ENCODE measurements at places on chromosomes 2 and 18.

DNA sequence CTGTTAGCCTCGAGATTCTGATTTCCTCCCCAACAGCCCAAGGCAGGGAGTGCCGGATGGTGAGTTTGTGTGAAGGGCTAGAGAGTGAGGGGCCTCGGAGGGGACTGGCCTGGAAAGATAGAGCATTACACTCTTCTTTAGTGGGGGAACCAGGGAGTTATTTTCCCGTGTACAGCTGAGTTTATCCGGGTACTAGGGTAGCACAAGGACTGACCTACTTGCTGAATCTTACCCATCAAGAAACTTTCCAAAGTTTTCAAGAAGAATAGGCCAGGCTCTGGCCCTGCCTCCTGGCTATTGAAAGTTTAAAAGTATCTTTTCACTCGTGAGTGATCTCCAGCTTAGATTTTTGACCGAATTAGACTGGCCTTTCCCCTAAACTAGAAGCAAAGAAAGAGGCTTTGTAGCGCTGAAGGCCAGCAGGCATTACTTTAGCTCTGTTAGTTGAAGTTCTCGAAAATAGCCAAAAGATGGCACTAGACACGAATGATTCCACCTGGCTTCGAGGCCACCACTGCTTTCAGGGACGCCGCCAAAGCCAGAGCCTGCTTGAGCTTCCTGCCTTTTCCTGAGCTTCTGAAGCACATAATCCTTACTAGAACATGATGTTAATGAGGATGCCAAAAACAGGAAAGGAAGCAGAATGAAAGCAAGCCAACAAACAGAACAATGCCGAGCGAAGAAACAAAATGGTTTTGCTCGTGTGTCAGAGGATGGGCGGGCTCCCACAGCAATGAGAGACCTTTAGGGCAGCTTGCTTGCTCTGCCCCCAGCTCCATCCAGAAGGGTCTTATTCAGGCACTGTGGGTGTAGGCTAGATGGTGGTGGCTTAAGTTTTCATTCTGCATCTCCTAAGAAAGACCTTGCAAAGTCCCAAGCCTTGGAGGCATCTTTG lies 55.8 kb downstream of the TSN start:
- H3K4me3 ChIP-seq = no peak overlapping the region
- peak; percentile 14 for DNase-seq
- H3K4me1 ChIP-seq = peaks cover 5% of the 10 kb centered on the region
- H3K27me3 ChIP-seq = no peaks in the 10 kb centered on the region

GRCh38 chr2:60553495-60554073 lies at the start of gene BCL11A:
TSS of gene BCL11A (minus strand) at chr2:60553654. CDS start at chr2:60553270, 384 bp downstream.
- peak within 1 kb of the TSS; percentile 100 for H3K4me3 ChIP-seq
- peaks cover 21% of the 10 kb centered on the region for H3K4me1 ChIP-seq
- peak within 1 kb of the TSS; percentile 100 for H3K27ac ChIP-seq
- no peaks in the 10 kb centered on the region for H3K27me3 ChIP-seq
- DNase-seq = peak; percentile 81

DNA sequence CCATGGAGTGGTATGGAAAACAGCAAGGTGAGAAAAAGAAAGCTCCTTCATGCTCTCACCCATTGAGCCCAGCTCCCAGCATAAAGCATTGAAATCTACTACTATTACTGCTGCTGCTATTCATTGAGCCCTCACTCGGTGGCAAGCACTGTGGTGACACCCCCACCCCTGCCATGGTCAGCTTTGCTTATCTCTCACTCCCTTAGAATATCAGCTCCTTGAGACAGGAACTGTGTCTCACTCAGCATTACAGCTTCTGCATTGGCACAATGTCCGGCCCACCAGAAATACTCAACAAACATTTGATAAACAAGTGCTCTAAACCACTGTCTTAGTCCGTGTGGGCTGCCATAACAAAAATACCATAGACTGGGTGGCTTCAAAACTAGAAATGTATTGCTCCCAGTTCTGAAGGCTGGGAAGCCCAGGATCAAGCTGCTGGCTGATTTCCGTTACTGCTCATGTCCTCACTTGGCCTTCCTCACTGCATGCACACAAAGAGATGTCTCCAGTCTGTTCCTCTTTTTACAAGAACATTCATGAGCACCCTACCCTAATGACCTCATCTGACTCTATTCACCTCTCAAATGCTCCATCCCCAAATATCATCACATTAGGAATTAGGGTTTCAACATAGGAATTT lies 116.3 kb downstream of the ZBTB7C start:
- no peak overlapping the region for H3K4me3 ChIP-seq
- no peaks in the 10 kb centered on the region for H3K27me3 ChIP-seq
- DNase-seq = no peak
- no peaks in the 10 kb centered on the region for H3K4me1 ChIP-seq
- no peaks in the 10 kb centered on the region for H3K36me3 ChIP-seq

DNA sequence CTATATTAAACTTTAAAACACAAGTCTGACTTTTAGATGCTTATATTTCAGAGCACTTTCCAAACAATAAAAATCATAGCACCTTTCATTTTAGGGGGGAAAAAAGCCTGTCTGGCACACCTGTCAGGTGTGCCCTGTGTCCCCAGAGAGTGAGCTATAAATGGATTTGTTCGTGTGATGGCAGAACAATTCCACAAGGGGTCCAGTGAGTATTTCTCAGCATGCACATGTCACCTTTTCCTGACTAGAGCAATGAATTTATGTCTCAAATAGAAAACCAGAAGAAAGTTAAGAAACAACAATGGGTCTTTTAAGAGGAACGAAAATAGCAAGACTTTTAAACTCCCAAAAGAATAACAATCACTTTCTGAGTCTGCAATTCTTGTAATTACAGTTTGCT lies 55.9 kb downstream of the ACVR1C start:
- no peaks in the 10 kb centered on the region for H3K36me3 ChIP-seq
- H3K27ac ChIP-seq = no peak overlapping the region
- H3K27me3 ChIP-seq = no peaks in the 10 kb centered on the region
- no peak for DNase-seq
- H3K4me3 ChIP-seq = no peak overlapping the region

- DNase-seq = no peak
- H3K4me3 ChIP-seq = no peak overlapping the region
Measured at GRCh38 chr18:9986156-9986930, 72.5 kb downstream of the VAPA start.

DNA sequence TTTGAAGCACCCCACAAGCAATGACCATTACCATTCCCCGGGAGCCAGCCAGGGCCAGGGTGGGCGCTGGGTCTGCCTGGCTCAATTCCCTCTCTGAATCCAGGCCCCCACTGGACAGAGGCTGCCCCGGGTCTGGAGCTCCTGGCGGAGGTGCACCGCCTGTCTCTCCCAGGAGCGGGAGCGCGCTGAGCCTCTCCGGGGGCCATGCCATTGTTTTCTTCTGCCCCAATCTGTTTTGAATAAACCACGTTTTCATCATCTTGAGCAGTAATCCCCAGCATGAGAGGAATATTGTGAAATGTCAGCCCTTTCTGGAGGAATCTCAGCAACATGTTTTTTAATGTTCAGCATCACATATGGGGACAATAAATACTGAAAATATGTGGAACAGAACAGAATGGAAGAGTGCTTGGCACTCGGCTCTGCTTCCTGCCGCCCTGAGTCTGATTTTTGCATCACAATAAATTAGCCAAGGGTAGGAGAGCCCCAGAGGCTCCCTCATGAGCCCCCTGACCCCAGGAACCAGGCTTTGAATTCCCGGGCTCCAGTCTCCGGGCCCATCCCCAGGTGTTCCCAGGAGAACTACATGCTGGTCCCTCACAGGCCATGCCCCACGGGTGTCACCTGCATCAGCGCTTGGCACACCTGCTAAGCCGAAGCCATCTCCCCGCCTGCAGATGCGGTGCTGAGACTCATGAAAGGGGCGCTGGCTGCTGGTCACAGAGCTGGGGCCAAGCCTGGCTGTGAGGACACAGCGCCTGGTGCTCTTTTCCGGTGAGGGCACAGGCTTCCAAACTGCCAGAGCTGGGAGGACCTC lies 88.8 kb downstream of the INHBB start:
- H3K4me3 ChIP-seq = no peak overlapping the region
- H3K36me3 ChIP-seq = no peaks in the 10 kb centered on the region
- H3K4me1 ChIP-seq = no peaks in the 10 kb centered on the region

DNA sequence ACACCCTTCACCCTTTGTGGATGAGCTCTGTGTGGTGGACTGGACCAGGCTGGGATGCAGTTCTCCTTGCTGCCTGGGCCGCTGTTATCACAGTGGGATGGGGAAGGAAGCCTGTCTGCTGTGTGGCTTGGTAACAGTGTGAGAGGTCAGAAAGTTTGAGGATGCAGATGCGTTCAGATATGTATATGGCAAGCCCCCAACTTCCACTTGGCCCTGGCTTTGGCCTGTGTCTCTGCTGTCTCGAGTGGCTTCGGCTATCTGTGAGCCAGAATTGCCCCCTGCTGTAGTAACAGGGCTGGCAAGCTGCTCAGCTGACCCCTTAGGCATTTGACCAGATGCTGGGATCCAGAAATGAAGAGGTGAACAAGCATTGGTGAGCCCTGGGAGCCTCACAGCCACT lies 106.8 kb downstream of the WDSUB1 start:
- H3K27ac ChIP-seq = no peak overlapping the region
- no peak for DNase-seq
- peaks cover 7% of the 10 kb centered on the region for H3K27me3 ChIP-seq
- no peak overlapping the region for H3K4me3 ChIP-seq
- H3K4me1 ChIP-seq = no peaks in the 10 kb centered on the region

DNA sequence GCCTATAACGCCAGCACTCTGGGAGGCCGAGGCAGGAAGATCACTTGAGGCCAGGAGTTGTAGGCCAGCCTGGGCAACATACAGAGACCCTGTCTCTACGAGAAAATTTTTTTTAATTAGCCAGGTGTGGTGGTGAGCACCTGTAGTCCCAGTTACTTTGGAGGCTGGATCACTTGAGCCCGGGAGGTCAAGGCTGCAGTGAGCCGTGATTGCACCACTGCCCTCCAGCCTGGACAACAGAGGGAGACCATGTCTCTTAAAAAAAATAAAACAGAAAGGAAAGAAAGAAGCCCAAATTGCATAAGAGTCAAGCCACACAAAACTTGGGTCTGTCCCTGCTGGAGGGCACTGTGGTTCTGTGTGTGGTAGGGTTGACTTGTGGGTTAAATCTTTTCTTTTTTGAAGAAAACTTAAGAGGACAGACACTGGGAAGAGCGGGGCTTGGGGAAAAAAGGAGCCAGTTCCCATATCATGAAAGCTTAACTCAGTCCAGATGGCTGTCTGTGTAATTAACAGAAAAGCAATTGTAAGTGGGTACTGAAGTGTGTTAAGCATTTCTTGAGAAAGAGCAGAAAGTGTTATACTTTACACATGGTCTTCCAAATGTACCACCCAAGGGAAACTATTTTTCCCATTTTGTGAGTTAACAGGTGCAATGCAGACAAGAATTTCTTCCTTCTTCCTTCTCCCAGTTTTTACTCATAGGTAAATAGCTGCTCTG lies 115.1 kb downstream of the ALPK2 start:
- no peak overlapping the region for H3K4me3 ChIP-seq
- peaks cover 22% of the 10 kb centered on the region for H3K27me3 ChIP-seq
- H3K36me3 ChIP-seq = no peaks in the 10 kb centered on the region
- H3K4me1 ChIP-seq = peaks cover 5% of the 10 kb centered on the region

- H3K27me3 ChIP-seq = no peaks in the 10 kb centered on the region
- H3K36me3 ChIP-seq = no peaks in the 10 kb centered on the region
- H3K27ac ChIP-seq = no peak overlapping the region
- H3K4me1 ChIP-seq = no peaks in the 10 kb centered on the region
- H3K4me3 ChIP-seq = no peak overlapping the region
- no peak for DNase-seq
Measured at GRCh38 chr18:53070788-53071187, 730.8 kb downstream of the DCC start.

- peak overlapping the region; percentile 64 for H3K4me3 ChIP-seq
- no peak for DNase-seq
- no peaks in the 10 kb centered on the region for H3K27me3 ChIP-seq
- H3K4me1 ChIP-seq = peaks cover 60% of the 10 kb centered on the region
- H3K27ac ChIP-seq = peak overlapping the region; percentile 95
- peaks cover 8% of the 10 kb centered on the region for H3K36me3 ChIP-seq
Measured at GRCh38 chr2:46535360-46535759, 56.0 kb downstream of the TMEM247 start.

- H3K27me3 ChIP-seq = no peaks in the 10 kb centered on the region
- no peaks in the 10 kb centered on the region for H3K4me1 ChIP-seq
- H3K36me3 ChIP-seq = no peaks in the 10 kb centered on the region
- no peak for DNase-seq
Measured at GRCh38 chr2:19321946-19322345, 36.5 kb downstream of the OSR1 start.

- no peak for DNase-seq
- H3K27ac ChIP-seq = no peak overlapping the region
- no peaks in the 10 kb centered on the region for H3K27me3 ChIP-seq
- H3K4me3 ChIP-seq = no peak overlapping the region
Measured at GRCh38 chr2:142796161-142796560, 81.3 kb upstream of the KYNU start.

Data from naive B cell (primary cell).